ENCODE measurements at places on chromosomes 12 and 14.

DNA sequence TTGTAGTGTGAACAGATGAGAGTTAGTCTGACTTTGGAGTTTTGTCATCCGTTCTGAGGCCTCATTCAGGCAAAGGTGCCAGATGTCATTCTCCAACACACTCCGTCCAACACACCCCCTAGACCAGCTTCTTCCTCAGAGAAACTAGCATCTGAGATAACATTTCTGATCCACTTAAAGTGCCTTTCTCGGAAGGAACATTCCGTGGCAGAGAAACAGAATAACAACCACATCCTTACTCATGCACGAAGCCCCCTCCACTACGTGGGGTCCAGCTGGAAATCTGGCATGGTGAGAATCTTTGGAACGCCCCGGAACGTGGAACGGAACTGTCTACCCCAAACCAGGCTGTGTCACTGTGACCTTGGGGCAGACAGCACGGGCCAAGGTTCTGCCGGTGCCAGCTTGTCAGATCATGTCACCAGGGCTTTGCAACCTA is 17.0 kb upstream of the BCL7A start:
- no peak for DNase-seq

DNA sequence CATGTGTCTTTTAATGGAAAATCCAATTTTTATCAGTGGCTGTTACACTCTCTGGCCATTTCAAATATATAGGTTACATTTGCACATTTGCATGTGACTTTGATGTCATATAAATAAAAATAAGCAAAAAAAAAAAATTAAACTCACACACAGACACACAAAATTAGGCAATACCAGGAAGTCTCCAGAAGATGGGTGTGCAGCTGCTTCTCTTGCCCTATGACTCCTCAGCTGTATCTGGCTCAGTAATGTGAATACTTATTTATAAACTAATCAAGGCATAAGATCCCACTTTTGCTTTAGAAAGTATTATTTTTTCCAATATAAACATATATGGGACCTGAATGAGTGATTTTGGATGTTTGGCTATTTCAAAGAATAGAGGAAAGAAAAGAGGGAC is 461.1 kb downstream of the LRIG3 start:
- no peak for DNase-seq

DNA sequence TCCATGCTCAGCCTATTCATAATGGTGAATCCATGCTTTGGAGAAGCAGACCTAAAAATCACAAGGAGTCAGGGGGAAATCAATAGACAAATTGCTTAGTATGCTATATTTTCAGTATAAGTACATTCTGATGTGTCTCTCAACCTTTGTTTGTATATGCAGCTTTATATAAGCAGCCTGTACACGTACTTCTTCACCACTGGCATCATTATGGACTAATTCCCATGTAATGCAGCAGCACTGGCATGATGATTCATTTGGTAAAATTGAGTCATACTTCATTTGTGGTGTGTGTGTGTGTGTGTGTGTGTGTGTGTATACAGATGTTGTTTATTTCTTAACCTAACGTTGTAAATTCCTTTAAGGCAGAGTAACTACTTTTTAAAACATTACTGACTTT is 10.9 kb downstream of the DCP1B start:
- no peak for DNase-seq

GRCh38 chr14:90061685-90062126 is at the start of gene KCNK13:
KCNK13 (plus strand) TSS chr14:90061994; CDS start chr14:90062206, 212 bp downstream.
- no peak for DNase-seq

GRCh38 chr14:55614304-55614703 is 34.3 kb downstream of the KTN1 start:
- no peak for DNase-seq

GRCh38 chr12:63085120-63085519 is 65.9 kb downstream of the AVPR1A start:
- no peak for DNase-seq

Data from stimulated activated CD4-positive, alpha-beta T cell treated with anti-CD3 and anti-CD28 coated beads, Interleukin-1b, Interleukin-23, amount 100 ng/mL, for 1 hour (primary cell).